Mesenchymal stem cell (in vitro differentiated cells and primary cell): ENCODE measurements at places on chromosomes 11 and 22.

- peaks cover 8% of the 10 kb centered on the region for H3K36me3 ChIP-seq
- DNase-seq: no peak
- H3K27ac ChIP-seq: no peak overlapping the region
- no peaks in the 10 kb centered on the region for H3K27me3 ChIP-seq
- no peak overlapping the region for H3K4me3 ChIP-seq
Observed at GRCh38 chr11:83219095-83219494, 25.6 kb downstream of the ANKRD42 start.

GRCh38 chr11:110711776-110712658 is at the start of gene ARHGAP20:
Gene ARHGAP20 (minus strand): TSS chr11:110712437. CDS start chr11:110712231, 206 bp downstream.
- H3K27ac ChIP-seq: no peak within 1 kb of the TSS
- DNase-seq: peak; percentile 58
- H3K36me3 ChIP-seq: no peaks in the 10 kb centered on the region
- H3K27me3 ChIP-seq: peaks cover 50% of the 10 kb centered on the region
- H3K4me1 ChIP-seq: peaks cover 21% of the 10 kb centered on the region

DNA sequence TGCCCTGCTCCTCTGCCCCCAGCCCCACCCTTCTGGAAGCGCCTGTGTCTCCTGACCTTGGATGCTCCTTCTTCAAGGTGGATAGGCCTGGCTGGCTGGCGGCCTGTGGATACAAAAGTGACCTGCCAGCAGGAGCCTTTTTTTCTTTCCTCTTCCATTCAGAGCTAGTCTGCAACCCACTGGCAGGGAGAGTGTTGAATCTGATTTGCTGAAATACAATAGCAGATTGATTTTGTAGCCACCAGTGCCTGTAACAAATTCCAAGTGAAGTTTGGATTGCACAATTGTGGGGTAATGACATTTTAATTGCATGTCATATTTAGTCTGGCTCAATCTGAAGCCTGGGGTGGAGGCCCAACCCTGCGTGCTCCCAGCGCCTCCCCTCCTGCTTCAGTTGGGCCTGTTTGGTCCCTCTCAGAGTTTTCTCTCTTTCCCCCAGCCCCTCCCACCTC is 97.2 kb downstream of the GRIK4 start:
- H3K27ac ChIP-seq: no peak overlapping the region
- H3K4me1 ChIP-seq: peaks cover 6% of the 10 kb centered on the region
- no peak overlapping the region for H3K4me3 ChIP-seq
- H3K27me3 ChIP-seq: peaks cover 20% of the 10 kb centered on the region
- DNase-seq: no peak

GRCh38 chr22:25962711-25963110 is 206.6 kb upstream of the SEZ6L start:
- no peaks in the 10 kb centered on the region for H3K36me3 ChIP-seq
- H3K4me3 ChIP-seq: no peak overlapping the region
- no peak overlapping the region for H3K27ac ChIP-seq
- DNase-seq: no peak

- H3K4me3 ChIP-seq: no peak overlapping the region
- peaks cover 17% of the 10 kb centered on the region for H3K4me1 ChIP-seq
- H3K27me3 ChIP-seq: no peaks in the 10 kb centered on the region
- no peak for DNase-seq
Observed at GRCh38 chr22:21926728-21927127, 25.9 kb downstream of the PPM1F start.

- H3K4me1 ChIP-seq: peaks cover 38% of the 10 kb centered on the region
- DNase-seq: no peak
- peaks cover 12% of the 10 kb centered on the region for H3K36me3 ChIP-seq
- no peak overlapping the region for H3K4me3 ChIP-seq
Observed at GRCh38 chr22:20239676-20240446, 28.3 kb downstream of the RTN4R start.
